ENCODE measurements at places on chromosomes 1 and 21. TPM values are rescaled to one million over a fixed set of nuclear protein-coding genes. Genes with fewer than 3 reads are reported as not detected.

AQP10 gene
- 0.47 TPM for total RNA-seq

LRRC38 gene
- total RNA-seq = not detected

- DNase-seq = no peak
- no peak overlapping the region for H3K27ac ChIP-seq
- no peaks in the 10 kb centered on the region for H3K4me1 ChIP-seq
- no peak overlapping the region for H3K4me3 ChIP-seq
- H3K36me3 ChIP-seq = no peaks in the 10 kb centered on the region
- H3K27me3 ChIP-seq = peaks cover 3% of the 10 kb centered on the region
These were observed 9.1 kb downstream of the ABCA4 start for GRCh38 chr1:94111879-94112278.

LCE3D gene
- total RNA-seq = not detected

DDI2 gene
- 48.8 TPM for total RNA-seq

DNA sequence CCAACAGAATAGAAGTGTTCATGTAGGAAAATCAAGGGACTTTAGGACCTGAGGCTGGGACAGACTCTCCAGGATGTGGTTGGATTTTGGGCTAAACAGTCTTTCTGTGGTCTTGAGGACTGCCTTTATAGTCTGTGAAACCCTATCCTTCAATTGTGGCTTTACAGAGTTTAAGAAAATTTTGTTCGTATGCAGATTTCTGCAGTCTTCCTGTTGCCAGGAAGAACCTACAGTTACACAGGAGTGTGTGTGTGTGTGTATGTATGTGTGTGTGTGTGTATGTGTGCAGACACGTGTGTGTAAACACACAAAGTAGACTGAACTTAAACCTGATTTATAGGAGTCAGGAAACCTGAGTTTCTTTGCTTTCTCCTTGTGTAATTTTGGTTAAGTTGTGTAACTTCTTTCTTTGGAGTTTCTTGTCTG, 22.8 kb downstream of the NEK7 start:
- no peak for DNase-seq
- no peaks in the 10 kb centered on the region for H3K36me3 ChIP-seq
- peaks cover 52% of the 10 kb centered on the region for H3K4me1 ChIP-seq
- H3K27ac ChIP-seq = no peak overlapping the region
- no peak overlapping the region for H3K4me3 ChIP-seq

- no peak for DNase-seq
- no peaks in the 10 kb centered on the region for H3K36me3 ChIP-seq
- H3K27me3 ChIP-seq = no peaks in the 10 kb centered on the region
- no peak overlapping the region for H3K27ac ChIP-seq
These were observed 58.8 kb downstream of the TOR1AIP2 start for GRCh38 chr1:179818743-179819173.

DNA sequence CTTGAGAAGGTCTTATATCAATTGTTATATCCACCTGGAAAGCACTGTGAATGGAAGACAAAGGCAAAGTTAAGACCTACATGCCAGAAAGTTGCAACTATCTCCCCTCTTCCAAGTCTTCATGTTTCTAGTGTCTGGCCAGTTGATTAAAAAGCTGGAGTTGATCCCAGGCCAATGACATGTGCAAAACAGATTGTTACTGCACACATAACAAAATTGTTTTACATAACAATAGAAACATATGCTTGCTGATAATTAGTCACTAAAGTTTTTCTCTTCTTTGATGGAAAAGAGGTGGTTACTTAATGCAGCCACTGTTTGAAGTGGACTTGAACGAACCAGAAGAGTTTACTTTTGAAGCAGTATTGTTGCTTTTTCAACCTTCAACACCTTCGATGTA, 158.2 kb downstream of the TGFBR3 start:
- H3K27ac ChIP-seq = no peak overlapping the region
- DNase-seq = no peak
- H3K36me3 ChIP-seq = peaks cover 7% of the 10 kb centered on the region
- H3K4me3 ChIP-seq = no peak overlapping the region
- no peaks in the 10 kb centered on the region for H3K27me3 ChIP-seq

HHAT gene
- total RNA-seq = 5.3 TPM

ALX3 gene
- total RNA-seq = not detected

- H3K4me1 ChIP-seq = peaks cover 1% of the 10 kb centered on the region
- H3K27me3 ChIP-seq = no peaks in the 10 kb centered on the region
- no peak overlapping the region for H3K27ac ChIP-seq
These were observed 103.9 kb upstream of the DUSP10 start for GRCh38 chr1:221845650-221846371.

CADM3 gene
- total RNA-seq = 8.8 TPM

DNA sequence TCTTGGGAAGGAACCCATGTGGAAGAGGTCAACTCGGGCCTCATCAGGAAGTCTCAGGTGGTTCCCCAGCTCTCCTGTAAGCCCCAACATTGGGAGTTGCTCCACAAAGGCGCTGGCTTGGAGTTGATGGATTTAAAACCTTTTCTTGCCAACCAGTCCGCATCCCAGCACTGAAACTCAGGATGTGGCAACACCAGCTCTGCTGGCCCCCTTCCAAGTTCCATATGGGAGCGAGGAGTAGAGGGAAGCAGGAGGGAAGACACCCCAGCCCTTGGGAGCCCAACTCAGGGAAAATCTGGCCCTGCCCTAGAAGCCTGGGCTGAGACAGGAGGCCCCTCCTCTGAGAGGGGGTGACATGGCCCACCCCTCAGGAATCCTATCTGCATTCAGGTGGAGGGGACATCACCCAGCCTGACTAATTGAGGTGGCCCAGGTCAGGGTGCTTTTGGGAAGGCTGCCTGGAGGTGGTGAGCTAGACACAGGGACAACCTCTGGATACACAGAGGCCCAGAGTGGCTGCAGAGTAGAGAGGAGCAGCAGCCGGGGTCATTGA, 33.1 kb upstream of the DMBX1 start:
- no peaks in the 10 kb centered on the region for H3K36me3 ChIP-seq
- DNase-seq = no peak
- peaks cover 1% of the 10 kb centered on the region for H3K27me3 ChIP-seq
- H3K27ac ChIP-seq = no peak overlapping the region
- H3K4me1 ChIP-seq = no peaks in the 10 kb centered on the region

GBP7 gene
- not detected for total RNA-seq

DNA sequence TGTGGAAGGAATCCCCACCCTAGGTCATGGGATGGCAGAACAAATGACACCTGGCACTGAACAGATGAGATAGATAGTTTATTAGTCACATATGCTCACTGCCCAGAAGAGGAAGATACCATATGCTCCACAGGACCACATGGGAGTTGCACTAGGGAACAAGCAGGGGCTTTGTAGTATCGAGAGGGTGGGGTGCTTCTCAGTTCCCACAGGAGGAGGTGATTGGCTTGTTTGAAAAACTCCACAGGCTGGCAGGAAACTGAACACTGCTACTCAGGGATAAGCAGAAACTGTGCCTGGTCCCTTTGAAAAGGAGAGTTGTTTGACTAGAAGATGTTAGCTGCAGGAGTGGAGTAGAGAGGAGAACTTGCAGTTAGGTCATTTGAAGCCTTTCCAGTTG, 31.9 kb upstream of the RXRG start:
- no peak overlapping the region for H3K4me3 ChIP-seq
- no peak overlapping the region for H3K27ac ChIP-seq
- H3K4me1 ChIP-seq = no peaks in the 10 kb centered on the region

RAB3B gene
- 0.06 TPM for total RNA-seq

KCNJ9 gene
- total RNA-seq = not detected

CR1 gene
- total RNA-seq = 21.5 TPM

DNASE2B gene
- total RNA-seq = 26.1 TPM

- no peak overlapping the region for H3K27ac ChIP-seq
- DNase-seq = no peak
- peaks cover 9% of the 10 kb centered on the region for H3K4me1 ChIP-seq
- no peak overlapping the region for H3K4me3 ChIP-seq
- no peaks in the 10 kb centered on the region for H3K27me3 ChIP-seq
These were observed 6.9 kb downstream of the CASQ1 start for GRCh38 chr1:160197231-160197630.

GRCh38 chr1:198499588-198499987, 40.9 kb downstream of the ATP6V1G3 start:
- DNase-seq = no peak
- no peak overlapping the region for H3K4me3 ChIP-seq
- peaks cover 3% of the 10 kb centered on the region for H3K4me1 ChIP-seq
- H3K27ac ChIP-seq = no peak overlapping the region
- no peaks in the 10 kb centered on the region for H3K36me3 ChIP-seq
- H3K27me3 ChIP-seq = no peaks in the 10 kb centered on the region

GRCh38 chr1:231550448-231550781, 21.9 kb downstream of the TSNAX start:
- no peaks in the 10 kb centered on the region for H3K27me3 ChIP-seq
- DNase-seq = no peak
- no peak overlapping the region for H3K27ac ChIP-seq
- H3K36me3 ChIP-seq = peaks cover 8% of the 10 kb centered on the region

KRTAP19-3 gene
- not detected for total RNA-seq

GPR37L1 gene
- 0.06 TPM for total RNA-seq

MR1 gene
- total RNA-seq = 61.4 TPM

- H3K4me3 ChIP-seq = no peak overlapping the region
- no peak overlapping the region for H3K27ac ChIP-seq
- peaks cover 10% of the 10 kb centered on the region for H3K36me3 ChIP-seq
- DNase-seq = no peak
- no peaks in the 10 kb centered on the region for H3K27me3 ChIP-seq
These were observed 33.8 kb downstream of the C21orf91 start for GRCh38 chr21:17785403-17785788.

DNA sequence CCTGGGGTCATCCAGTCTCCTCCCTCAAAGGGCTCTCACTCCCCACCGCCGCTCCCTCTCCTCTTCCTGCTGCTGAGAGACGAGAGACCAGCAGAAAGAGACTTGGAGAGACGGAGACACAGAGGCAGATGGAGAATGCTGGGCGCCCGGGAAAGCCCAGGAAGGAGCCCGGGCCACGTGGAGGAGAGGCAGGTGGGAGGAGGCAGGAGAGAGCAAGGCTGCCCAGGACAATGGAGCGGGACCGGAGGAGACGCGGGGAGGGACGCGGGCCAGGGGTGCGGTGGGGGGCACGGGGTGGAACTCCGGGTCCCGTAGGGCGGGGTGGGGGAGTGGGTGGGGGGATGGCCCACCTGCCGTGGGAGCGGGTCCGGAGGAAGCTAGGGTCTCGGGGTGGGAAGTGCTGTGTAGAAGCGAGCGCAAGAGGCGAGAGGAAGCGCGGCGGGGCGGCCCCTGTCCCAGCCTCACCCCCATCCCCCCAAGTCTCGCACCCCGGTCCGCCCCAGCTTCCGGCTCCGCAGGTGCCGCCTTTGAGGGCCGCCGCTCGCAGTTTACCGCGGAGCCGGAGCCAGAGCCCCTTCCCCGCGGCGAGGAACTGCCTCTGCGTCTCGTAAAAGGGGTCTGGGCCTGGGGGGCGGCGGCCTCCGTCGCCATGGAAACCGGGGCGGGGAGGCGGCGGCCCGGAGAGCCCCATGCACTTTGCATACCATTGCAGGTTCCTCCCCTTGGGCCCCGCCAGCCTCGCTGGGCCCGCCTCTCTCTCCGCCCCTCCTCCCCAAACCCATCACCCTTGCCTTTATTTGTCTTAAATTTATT, 11.7 kb upstream of the EPHA2 start:
- peaks cover 21% of the 10 kb centered on the region for H3K4me1 ChIP-seq
- H3K4me3 ChIP-seq = peak overlapping the region; percentile 51
- no peak overlapping the region for H3K27ac ChIP-seq
- H3K27me3 ChIP-seq = no peaks in the 10 kb centered on the region
- no peaks in the 10 kb centered on the region for H3K36me3 ChIP-seq

BEND5 gene
- 4.3 TPM for total RNA-seq

DNA sequence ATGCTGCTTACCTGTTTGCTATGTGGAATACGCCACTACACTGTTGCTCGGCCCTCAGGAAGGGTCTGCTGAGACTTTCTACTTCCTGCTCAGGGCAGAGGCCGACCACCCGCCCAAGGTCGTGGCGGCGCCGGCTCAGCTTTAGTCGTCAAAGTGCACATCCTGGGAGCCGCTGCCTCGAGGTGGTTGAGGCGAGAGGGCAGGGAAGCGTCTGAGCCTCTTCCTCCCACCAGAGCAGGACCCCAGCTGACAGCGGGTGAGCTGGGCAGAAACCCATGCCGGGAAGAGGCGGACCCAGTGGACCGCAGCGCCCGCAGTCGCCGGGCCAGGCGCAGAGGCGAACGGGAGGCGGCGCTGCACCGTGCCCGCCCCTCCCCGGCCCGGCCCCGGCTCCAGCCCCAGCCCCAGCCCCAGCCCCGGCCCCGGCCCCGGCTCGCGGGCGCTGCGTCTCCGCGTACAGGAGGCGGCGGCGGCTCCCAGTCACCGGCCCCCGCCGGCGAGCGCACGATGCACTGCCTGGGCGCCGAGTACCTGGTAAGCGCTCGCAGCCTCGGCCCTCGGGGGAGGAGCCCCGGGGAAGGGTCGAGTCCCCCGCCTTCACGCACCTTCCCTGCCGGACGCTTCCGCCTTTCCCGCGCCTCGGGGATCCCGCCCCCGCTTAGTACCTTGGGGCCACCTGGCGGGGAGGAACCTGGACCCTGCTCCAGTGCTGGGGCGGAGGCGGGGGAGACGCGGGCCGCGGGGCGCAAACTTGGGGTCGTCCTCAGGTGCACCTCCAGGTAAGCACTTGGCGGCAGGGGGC, at the start of gene SLC44A3:
SLC44A3 (plus strand) TSS at position 413 of the 802 bp plus-strand sequence; CDS start at position 508, 95 bp downstream.
- H3K4me3 ChIP-seq = peak within 1 kb of the TSS; percentile 71
- peaks cover 9% of the 10 kb centered on the region for H3K27me3 ChIP-seq
- peaks cover 20% of the 10 kb centered on the region for H3K4me1 ChIP-seq
- DNase-seq = peak; percentile 72
- no peaks in the 10 kb centered on the region for H3K36me3 ChIP-seq
- H3K27ac ChIP-seq = peak within 1 kb of the TSS; percentile 74

GRCh38 chr1:230976360-230976759, 2.3 kb downstream of the TTC13 start:
- no peak overlapping the region for H3K4me3 ChIP-seq
- no peak overlapping the region for H3K27ac ChIP-seq
- peaks cover 51% of the 10 kb centered on the region for H3K4me1 ChIP-seq
- H3K36me3 ChIP-seq = peaks cover 16% of the 10 kb centered on the region

GRCh38 chr1:215833941-215834729, 267.0 kb downstream of the KCTD3 start:
- H3K36me3 ChIP-seq = no peaks in the 10 kb centered on the region
- no peak overlapping the region for H3K27ac ChIP-seq
- no peaks in the 10 kb centered on the region for H3K27me3 ChIP-seq
- H3K4me3 ChIP-seq = no peak overlapping the region
- no peaks in the 10 kb centered on the region for H3K4me1 ChIP-seq
- DNase-seq = no peak

DNA sequence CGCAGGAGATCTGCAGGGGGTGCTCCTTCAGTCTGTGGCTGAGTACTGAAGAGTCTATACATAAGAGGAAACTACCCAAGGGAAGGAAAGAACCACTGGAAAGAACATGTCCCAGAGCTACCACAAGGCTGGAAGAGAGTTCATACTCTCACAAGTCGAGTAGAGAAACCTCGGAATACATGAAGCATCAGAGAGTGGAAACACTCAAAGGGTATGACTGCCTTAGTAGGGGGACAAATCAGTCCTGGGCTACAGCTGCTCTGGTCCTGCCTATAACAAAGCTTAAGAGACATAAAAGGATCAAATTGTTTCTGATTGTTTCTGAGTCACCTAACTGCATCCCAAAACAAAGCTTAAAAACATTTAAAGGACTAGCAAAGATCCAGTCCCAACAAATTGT, 27.4 kb downstream of the TMEM50B start:
- no peaks in the 10 kb centered on the region for H3K4me1 ChIP-seq
- peaks cover 59% of the 10 kb centered on the region for H3K36me3 ChIP-seq
- H3K4me3 ChIP-seq = no peak overlapping the region
- no peak overlapping the region for H3K27ac ChIP-seq
- DNase-seq = no peak
- H3K27me3 ChIP-seq = no peaks in the 10 kb centered on the region

NHLH1 gene
- 0.15 TPM for total RNA-seq

GRCh38 chr1:36523850-36524249, 41.1 kb upstream of the CSF3R start:
- no peaks in the 10 kb centered on the region for H3K4me1 ChIP-seq
- H3K27me3 ChIP-seq = no peaks in the 10 kb centered on the region
- DNase-seq = no peak
- H3K27ac ChIP-seq = no peak overlapping the region
- H3K36me3 ChIP-seq = no peaks in the 10 kb centered on the region

TRAPPC3 gene
- 60.3 TPM for total RNA-seq

Data from lower lobe of right lung (tissue), 2 donors.